DMS79 (cell line): ENCODE measurements at places on chromosomes 2 and 18.

- DNase-seq: no peak
Observed at GRCh38 chr2:149084924-149085795, 46.7 kb downstream of the LYPD6B start.

DNA sequence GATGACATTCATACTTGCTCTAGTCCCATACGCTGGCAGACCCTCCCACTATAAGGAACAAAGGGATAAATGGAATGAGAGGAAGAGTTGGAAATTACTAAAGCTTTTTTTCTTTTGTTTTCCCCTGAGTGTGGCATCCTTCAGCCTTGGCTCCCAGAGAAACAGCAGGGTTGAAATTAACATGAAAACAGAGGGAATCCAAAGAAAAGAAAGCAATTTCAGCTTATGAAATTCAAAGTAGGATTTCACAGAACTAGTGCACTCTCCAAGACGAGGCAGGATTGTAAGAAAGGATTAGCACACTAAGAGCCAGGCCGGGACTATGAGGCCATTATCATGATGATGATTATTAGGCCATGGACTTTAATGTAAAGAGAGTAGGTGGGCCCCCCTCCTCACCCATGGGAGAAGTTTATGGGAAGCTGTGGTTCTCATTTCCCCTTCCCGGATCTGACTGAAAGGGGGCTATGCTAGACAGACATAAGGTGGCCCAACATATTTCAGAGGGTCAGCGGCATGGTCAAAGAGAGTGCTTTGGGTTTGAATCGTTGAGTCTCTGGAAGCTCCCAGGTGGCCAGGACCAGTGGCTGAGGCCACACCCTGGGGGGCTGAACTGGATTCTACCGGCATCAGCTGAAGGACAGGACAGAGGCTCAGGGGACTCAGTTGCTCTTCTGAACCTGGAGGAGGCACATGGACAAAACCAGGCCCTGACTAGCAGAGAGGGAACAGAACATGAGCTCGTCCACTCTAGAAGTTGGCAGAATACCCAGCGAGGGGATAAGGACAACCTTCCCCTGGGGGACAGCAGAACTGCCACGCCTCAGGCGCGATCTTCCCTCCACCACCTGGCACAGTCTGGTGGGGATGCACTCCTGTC is 100.1 kb upstream of the ARL4C start:
- no peak for DNase-seq

DNA sequence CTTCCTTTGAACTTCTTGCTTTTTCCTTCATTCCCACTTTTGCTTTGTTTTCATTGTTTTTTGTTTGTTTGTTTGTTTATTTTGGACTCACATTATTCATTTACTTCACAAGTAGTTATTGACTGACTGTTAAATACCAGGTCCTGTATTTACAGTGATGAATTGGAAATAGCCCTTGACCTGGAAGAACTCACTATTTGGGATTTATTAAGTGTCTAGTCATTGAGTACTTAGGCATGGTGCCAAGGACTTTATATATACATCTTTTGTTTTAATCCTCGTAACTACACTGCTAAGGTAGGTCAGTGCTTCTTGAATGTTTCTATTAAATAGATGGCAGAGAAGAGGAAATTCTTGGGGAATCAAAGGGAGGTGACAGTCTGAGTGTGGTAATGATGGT is 11.1 kb downstream of the SPOPL start:
- DNase-seq: no peak

DNA sequence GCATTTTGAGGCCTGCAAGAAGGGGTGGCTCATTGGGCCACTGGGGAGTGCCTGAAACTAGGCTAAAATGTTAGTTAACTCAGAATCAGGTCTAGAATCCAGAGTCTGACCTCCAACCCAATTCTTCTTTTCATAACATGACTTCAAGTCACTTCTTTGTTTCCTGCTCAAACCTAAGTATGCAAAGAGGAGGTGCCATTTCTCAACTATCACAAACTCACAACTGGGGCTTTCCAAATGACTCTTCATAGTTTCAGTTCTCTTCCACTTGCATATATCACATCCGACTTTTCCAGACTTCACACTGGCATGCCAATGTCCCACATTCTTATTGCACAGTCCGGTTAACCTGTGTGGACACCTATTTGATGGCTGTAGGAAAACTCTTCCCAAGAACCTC is 211.6 kb downstream of the TCF4 start:
- DNase-seq: no peak
